ENCODE measurements at places on chromosomes 6 and 20. TPM values are rescaled to one million over a fixed set of nuclear protein-coding genes. Genes with fewer than 3 reads are reported as not detected.

SLC13A3 gene
- polyA plus RNA-seq: 4.1 TPM

DNA sequence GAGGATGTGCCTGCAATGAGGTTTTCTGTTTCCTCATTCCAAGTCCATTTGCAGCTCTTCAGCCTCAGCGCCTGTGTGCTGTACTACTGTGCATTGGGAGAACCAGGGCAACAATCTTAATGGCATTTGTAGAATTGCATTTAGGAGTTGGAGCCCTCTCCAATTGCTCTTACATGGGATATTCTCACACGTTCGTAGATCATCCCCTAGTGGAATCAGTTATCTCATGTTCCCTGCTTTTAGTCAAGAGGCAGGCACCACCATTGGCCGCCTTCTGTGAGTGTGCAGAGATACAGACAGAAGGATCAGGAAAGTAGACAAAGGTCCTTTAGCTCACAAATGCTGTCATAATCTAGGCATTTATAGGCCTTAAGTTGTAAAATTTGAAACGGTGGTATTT is 84.2 kb upstream of the RGS17 start:
- DNase-seq: no peak

MCHR2 gene
- polyA plus RNA-seq: not detected

DNA sequence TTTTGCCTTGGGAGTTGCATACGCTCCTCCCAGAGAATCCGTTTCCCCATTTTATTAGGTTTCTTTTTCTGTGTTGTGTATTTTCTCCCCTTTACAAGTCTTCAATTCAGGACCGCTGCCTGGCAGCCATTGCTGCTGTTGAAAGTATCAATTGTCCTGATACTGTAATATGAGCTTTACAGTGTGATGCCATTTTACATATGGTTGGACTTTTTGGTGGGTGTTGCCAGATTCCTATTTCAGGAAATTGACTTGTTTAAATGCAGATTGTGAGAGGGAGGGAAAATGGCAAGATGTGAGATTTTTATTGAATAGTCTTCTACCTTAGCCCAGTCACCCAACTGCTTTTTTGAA is 1.2 kb downstream of the PANK2 start:
- DNase-seq: peak; percentile 25

CST4 gene
- polyA plus RNA-seq: not detected

HUS1B gene
- 0.22 TPM for polyA plus RNA-seq
